ENCODE measurements at places on chromosomes 6 and 20.

DNA sequence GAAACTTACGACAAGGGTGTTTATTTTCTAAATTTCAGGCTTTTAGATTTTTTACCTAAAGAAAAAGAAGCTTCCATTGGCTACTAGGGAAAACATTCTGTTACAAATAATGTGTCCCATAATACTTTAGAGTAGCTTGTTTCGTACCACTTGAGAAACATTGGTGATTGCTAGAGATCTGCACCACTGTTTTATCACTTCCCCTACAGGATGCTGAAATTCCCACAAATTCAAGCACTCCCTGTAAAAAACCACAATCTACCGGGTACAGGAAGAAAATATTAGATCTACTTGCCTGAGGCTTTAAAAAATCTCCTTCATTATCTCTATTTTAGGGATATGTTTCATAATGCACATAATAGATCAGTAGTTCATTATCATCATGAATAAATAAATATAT is 29.9 kb downstream of the SEL1L2 start:
- DNase-seq = no peak

GRCh38 chr6:118468682-118469465 is 79.2 kb upstream of the PLN start:
- DNase-seq = no peak

- DNase-seq = no peak
Observed at GRCh38 chr6:170159022-170159965, 131.6 kb downstream of the DLL1 start.

DNA sequence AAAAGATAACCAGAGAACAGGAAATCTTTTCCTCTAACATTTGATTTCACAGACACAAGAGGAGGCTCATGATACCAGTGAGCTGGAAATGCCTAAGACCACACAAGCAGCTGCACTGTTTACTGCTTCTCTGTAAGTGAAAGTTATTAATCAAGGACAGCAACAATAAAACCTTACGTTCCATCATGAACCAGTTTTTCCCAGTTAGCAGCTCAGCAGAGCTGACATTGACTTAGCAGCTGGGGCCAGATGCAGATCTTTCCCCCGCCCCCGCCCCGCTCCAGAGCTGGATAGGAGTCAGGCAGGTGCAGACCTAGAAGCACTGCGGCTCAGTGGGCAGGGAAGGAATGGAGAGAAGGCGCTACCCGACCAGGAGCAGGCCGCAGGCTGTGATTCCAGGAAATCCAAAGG is 275.2 kb downstream of the GMDS start:
- DNase-seq = no peak

DNA sequence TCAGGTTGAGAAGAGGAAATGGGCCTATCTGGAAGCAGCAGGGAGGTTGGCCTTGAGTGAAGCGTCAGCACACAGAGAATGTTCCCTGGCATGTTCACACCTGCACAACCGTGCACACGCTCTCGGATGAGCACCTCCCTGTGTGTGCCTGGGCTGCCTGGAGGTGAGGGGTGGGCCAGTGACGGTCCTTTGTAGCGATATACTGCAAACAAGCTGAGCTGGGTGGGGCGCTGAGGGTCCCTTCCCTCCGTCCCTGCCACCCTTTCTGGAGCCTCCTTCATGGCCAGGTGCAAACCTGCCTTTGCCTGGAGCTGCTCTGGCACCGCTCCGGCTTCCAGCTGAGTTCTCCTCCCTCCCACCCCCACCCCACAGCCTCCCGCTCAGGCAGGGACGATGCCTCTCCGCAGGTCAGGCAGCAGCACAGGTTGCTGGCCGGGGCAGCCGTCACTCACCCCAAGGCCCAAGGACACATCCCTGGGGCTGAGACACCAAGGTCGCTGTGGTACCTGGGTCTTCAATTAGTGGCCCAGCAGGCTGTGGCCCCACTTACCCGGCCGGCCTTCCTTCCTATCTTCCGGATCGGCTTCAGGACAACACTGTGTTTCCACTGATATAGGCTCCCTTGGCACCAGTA is 111.6 kb downstream of the ERMARD start:
- no peak for DNase-seq

DNA sequence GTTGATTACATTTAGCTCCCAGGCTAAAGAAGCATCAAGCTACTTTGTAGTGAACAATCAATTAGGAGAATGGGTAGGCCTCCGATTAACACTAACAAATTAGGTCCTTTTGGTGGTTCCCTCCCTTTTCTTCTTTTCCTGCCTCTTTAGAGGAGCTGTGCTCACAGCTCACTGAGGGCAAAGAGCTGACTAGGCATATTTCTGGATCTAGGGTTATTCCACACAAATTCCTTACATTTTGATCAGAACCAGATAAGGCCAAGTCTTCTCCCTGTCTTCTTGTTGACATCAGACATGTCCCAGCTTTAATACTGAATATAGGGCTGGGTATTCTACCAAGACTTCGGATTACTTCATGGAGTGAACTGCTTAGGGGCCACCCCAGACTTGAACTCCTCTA is 119.1 kb downstream of the PKHD1 start:
- no peak for DNase-seq

DNA sequence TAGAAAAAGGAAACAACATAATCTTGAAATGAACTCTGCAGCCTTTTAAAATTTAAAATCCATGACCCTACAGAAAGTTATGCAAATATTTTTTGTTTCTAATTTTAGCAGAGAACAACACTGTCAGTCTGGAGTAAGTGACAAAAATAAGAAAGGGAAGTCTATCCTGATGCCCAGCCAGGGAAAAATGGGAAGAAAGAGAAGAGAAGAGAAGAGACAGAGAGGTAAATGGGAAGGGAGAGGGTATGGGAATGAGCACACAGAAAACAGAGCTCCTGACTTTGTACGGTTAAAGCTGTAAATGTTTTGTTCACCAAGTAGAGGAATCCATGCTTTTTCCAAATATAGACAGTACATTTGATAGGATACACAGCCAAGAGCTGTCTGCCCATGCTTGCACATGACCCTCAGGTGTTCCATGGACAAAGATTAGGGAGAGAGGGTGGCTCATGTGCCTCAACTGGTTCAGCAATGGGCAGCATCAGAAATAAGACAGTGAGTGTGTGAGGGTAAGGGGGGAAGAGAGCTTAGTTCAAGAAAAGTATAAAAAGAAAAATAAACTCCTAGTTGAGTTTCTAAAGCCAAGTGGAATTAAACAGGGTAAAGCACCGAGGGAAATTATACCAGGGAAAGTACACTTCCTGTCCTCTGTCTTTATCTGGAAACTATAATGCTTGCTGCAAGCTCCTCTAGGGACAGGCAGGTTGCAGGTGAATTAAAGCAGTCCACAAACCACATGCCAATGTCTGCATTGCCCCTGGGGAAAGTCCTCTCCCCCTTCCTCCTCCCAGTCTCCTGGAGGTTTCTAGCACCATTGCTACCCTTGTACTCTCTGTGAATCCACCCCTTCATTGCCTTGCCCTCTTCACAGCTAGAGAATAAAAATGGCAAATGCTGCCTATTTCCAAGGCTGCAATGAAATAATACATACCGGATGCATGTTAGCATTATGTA is 30.0 kb downstream of the MAP3K5 start:
- no peak for DNase-seq

DNA sequence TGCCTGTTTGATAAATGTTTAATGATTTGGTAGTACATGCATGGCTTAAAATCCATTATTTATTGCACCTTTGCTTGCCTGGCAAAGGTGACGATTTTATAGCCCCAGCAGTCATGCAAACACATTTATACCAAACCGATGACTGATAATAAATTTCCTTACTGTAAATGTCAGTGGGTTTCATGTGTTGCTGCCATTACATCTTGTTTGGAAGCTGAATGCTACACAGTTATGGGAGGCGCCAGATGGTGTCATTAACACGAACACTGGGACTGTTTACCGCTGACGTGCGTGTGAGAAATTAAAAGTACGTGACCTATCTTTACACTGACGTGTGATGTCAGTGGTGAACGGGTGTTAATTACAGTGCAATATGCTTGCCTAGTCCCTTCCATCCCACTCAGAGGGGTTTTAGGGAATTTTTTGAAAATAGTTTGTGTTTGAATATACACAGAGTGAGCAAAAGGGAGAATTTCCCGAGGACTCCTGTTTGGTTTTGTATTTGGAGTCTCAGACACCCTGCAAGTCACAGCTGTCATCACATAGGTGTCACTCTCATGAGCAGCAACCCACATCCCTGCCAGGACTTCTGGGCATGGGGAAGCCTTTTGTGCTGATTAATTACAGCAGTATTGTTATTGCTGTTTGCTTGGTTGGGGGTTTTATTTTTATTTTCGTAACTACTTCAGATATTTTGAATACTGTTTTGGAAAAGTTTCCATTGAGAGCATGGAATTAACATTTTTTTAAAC is 151.8 kb upstream of the INSM1 start:
- DNase-seq = no peak

GRCh38 chr6:44100088-44100550 is 27.1 kb downstream of the MRPL14 start:
- no peak for DNase-seq

- no peak for DNase-seq
Observed at GRCh38 chr20:60016406-60016805, 58.2 kb downstream of the CDH26 start.

DNA sequence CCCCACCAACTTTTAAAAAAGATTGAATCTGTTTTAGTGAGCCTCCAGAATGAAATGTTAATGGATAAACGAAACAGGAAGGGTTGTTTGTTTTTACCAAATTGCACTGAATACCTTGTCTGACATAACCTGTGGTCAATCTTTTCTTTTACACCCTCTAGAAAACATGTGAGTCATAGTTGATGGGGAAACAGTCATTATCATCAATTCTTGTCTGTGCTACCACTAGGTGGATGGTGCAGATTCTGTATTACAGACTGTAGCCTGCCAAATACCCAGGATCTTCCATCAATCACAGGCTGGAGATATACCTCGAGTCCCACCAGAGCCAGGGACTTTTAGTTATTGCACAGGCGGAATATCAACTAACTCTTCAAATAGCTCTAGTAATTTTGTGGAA is 29.5 kb upstream of the PKIB start:
- DNase-seq = no peak

GRCh38 chr6:141758430-141758829 is 374.3 kb upstream of the GJE1 start:
- no peak for DNase-seq

GRCh38 chr6:125631165-125631564 is 118.3 kb upstream of the HEY2 start:
- DNase-seq = no peak

Measured in amniotic stem cell (primary cell).